Stimulated activated CD4-positive, alpha-beta T cell treated with anti-CD3 and anti-CD28 coated beads, TNF-alpha, amount 100 ng/mL, for 4 hours (primary cell): ENCODE measurements at places on chromosomes 6 and 20.
A peak's percentile ranks its signal among the peaks of the same experiment; 100 is the strongest.

- no peak for DNase-seq
Measured at GRCh38 chr6:303948-304558, 11.8 kb downstream of the DUSP22 start.

DNA sequence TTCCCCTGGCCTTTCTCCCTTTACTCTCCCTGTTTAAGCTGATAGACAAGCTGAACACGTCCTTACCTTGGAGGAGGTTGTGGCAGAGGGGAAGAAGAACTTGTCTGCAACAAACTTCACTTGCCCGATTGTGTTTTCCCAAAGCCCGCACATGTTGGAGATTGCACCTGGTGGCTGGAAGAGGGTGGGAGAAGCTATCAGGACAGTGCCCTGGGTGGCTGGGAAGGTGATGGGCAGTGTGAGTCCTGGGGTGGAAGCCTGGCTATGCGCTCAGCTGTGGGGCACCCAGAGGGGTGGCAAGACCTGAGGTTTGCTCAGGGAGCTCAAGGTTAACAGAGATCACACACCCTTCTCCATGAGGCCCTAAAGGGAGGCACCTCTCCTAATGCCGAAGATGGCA lies 25.0 kb upstream of the SSTR4 start:
- DNase-seq = no peak

- peak; percentile 9 for DNase-seq
Measured at GRCh38 chr6:30163090-30163917, at the start of gene TRIM15. Gene TRIM15, plus strand, starts transcription at chr6:30163546. Its CDS starts 139 bp downstream, at chr6:30163685.

DNA sequence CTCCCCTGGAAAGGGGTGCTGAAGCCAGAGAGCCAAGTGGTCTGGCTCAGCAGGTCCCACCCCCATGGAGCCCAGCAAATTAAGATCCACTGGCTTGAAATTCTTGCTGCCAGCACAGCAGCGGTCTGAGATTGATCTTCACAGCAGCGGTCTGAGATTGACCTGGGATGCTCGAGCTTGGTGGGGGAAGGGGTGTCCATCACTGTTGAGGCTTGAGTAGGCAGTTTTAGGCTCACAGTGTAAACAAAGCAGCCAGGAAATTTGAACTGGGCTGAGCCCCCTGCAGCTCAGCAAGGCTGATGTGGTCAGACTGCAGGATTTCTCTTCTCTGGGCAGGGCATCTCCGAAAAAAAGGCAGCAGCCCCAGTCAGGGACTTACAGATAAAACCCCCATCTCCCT lies 41.3 kb upstream of the B3GAT2 start:
- DNase-seq = no peak

- DNase-seq = no peak
Measured at GRCh38 chr6:28587746-28588075, 62.0 kb downstream of the GPX5 start.

DNA sequence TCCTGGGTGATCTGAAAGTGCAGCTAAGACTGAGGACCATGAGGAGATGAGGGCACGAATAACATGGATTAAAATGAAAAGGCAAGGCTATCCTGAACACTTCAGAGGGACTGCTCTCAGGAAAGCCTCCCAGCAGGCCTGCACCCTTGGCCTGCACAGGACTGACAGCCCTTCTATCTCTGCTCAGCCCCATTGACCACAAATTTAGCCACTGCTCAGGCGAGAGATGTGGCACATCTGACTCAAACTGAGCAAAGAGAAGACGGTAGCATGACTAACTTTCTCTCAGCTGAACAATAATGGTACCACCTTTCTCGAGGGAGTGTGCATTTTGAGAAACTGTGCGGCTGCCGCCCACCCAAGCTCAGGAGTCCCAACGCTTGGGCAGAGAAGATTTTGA lies 257.5 kb downstream of the ADGB start:
- DNase-seq = no peak

- DNase-seq = no peak
Measured at GRCh38 chr6:107800564-107801164, 23.4 kb downstream of the SCML4 start.

DNA sequence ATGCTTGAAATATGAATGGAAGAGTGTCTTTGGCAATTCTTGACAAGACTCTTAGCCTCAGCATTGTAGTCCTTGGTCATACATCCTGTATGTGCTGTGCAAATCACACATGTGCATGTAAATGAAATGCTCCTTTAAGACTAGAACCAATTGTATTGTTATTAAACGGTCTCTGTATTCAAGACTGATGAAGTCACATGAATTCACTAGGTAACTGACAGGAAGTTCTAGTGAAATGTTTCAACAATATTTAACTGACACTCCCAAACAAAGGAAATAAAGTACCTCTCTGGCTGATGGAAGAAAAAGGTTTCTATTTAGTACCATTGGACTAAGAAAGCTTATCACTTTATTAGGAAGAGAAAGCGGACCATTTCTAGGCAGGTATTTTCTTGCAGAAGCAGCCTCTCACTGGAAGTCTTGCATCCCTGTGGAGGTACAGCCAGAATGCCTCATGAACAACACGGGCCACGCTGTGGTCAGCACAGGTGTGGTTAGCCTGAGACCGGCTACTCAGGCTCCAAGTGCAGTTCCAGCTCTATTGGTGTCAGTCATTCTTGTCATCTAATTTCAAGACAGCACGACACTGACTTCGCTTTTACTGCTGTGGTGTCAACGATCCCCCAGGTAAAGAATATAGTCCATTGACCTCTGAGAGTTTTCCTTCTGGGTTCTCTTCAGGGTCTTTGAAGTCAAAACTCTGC lies 17.3 kb downstream of the PPP1R3G start:
- no peak for DNase-seq

- DNase-seq = no peak
Measured at GRCh38 chr20:10580700-10581099, 93.1 kb downstream of the JAG1 start.

DNA sequence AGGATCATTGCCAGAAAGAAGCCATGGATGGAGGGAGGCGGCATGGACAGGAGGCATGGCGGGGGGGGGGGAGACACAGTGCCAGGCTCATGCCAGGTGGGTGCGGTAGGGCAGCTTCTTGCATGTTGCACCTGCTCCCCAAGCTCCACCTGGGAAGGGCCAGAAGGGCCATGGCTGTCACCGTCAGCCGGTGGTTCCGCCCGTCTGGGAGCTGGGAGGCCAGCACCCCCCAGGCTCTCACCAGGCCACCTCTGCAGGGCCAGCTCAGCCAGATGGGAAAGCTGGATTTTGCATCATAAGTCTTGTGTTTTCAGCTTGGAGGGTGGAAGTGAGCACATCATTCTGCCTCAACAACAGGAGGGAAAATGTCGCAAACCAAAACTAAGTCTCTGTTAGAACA lies 404.7 kb downstream of the TAF4 start:
- DNase-seq = no peak

DNA sequence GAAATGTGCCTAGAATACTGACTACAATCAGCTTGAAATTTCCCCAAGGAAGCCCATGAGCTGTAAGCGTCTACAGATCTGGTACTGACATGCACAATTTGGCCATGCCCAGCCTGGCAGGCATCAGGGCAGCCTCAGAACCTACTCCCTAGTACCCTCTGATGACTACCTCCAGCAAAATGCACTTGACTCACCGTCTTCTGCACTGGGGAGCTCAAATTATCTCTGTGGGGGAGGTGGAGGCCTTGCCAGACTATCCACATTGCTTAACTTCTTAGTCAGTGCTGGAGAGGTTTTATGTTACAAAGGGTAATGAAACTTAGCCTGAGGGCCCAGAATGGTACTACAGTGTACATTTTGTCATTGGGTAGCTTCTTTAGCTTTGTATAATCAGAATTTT lies 126.0 kb upstream of the ADGRF1 start:
- DNase-seq = no peak

DNA sequence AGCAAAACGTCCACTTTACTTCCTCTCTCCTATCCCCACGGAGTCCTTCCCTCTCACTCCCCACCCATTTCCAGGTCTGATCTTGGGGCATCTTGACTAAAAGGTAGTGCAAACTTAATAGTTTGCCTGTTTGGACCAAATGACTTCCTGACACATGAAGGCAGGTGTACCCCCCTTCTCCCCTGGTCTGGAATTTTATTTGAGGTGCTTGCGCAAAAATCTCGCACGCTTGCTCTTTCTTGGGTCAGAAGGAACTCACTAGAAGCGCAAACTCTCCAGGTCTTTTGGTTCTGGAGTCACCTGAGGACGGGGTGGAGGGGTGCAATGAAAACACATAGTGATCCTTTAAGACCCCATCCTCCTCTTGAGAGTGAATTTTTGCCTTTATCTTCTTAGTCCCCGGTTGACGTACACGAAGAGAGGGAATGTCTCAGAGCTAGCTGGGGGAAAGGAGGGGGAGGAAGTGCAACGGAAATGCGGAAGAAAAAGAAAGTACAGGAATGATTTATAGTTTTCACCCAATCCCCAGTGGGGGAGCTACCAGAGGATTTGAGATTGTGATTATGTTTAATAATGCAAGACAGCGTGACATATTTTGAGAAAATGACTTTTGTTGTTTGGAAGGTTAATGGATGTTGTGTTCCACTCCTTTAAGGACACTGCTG lies 4.9 kb downstream of the ADGRB3 start:
- DNase-seq = no peak

GRCh38 chr20:54668271-54669039 lies 193.1 kb downstream of the DOK5 start:
- no peak for DNase-seq
